ENCODE measurements at places on chromosomes 4 and X.
A peak's percentile ranks its signal among the peaks of the same experiment; 100 is the strongest.

DNA sequence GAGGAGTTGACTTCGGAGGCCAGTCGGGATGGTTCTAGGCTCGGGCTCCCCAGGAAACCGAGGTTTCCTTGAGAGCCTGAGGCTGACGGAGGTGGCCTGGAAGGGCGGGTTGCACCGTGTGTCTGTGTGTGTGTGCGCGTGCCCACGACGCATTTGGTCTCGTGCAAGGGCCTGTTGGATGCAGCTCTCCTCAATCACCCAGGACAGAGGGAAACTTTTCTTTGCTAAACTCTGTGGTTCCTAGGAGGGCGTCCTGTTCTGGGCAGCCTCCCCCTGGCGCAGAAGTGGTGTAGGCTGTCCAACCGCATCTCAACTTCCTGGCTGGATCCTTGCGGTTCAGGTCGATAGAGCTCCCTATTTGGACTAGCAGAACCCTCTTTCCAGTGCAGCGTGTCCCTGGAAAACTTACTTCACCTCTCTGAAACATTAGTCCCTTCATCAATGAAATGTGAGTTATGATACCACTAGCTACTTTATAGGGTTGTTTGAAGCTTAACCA is 973 bp downstream of the STK32B start:
- DNase-seq, result no peak

- peak; percentile 36 for DNase-seq
These were observed at the start of gene IL1RAPL2 for GRCh38 chrX:104565791-104566680. Gene IL1RAPL2, plus strand, starts transcription at chrX:104566199.

DNA sequence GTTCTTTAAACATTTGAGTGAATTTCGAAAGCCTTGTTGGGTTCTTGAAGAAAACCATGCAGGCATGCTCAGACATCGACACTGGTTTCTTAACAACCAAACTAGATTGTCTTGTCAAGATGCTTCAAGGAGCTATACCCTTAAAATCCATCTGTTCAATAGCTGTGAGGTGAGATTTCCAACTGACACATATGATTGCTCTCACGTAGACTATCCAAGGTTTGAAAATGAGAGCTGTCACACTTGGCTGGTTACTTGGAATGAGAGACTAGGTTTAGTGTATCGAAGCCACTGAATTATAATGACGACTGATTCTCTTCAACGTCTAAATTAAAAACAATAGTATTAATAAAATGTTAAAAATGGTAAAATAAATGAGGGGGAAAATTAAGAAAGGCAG is 2725.5 kb downstream of the ARAP2 start:
- no peak for DNase-seq

- DNase-seq, result no peak
These were observed 115.9 kb upstream of the RBPJ start for GRCh38 chr4:26204911-26205370.

DNA sequence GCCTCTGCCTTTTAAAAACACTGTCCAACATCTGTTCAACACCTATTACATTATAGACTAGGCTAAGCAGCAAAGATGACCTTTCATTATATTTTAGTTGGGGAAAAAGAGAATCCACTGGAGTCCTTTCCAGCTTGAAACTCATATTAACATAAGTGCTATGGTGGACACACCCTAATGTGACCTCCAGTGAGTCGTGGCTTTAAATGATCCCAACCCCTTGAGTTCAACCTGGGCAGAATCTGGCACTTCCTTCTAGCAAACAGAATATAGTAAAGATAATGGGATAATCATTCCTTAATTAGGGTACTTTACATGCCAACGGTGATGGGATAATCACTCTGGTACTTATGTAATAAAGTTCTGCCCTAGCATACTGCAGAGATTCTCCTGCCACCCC is 162.6 kb downstream of the MAB21L2 start:
- no peak for DNase-seq

DNA sequence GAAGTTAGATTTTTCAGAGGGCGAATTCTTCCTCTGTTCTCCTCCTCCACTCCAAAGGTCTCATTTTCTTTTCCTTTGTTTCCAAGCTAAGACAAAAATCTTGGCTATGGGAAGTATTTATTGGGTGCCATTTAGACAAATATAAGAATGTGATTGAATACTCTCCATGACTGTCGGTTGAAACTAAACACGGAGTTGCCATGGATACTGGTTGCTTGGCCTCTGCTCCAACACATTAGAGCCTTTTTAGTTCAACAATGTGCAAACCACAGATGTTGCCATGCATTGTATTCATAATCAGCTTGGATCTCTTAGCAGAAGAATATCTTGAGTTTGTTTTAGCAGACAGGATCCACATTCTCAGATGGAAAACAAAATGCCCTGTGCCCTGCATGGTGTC is 366.5 kb upstream of the LCORL start:
- no peak for DNase-seq

DNA sequence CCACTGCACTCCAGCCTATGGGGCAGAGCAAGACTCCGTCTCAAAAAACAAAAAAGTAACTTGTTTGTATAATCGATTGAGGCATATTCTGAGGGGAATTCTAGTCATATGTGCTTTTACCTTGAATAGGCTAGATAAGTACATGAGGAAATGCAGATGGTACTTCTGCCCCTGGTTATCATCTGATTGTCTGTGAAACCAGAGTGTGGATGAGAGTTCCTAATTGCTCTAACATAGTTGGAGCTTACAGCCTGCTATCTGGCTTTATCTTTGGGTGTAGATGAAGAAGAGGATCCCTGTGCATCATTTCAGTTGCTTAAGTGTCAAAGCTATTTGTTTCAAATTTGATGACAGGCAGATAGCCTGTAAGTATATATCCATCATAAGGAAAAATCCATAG is 205.1 kb downstream of the RAPGEF2 start:
- no peak for DNase-seq

GRCh38 chr4:6419452-6420028 is 52.9 kb downstream of the PPP2R2C start:
- DNase-seq, result no peak

GRCh38 chrX:38220415-38221390 is at the start of gene SRPX:
Gene SRPX, minus strand, starts transcription at chrX:38220871. Its CDS starts 79 bp downstream, at chrX:38220792.
- DNase-seq, result no peak

GRCh38 chr4:78688366-78688765 is 87.8 kb upstream of the BMP2K start:
- DNase-seq, result no peak
